Activated CD4-positive, alpha-beta T cell treated with anti-CD3 and anti-CD28 coated beads, Interleukin-2, amount 50 U/mL, for 4 hours (primary cell): ENCODE measurements at places on chromosomes 5 and 9.

DNA sequence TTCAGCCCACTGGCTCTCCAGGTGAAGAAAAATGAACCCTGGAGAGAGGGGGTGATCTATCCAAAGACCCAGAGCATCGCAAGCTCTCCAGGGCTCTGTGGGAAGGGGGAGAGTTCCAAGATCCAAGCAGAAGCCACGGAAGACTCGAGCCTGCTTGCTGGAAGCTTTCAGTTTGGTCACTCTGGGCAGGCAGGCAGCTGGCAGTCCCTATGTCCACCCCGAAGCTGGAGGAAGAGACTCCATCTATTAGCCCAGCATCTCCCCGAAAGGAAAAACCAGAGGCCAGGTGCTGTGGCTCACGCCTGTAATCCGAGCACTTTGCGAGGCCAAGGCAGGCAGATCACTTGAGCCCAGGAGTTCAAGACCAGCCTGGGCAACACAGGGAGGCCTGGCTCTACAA lies 10.7 kb upstream of the SPARC start:
- DNase-seq, result no peak

DNA sequence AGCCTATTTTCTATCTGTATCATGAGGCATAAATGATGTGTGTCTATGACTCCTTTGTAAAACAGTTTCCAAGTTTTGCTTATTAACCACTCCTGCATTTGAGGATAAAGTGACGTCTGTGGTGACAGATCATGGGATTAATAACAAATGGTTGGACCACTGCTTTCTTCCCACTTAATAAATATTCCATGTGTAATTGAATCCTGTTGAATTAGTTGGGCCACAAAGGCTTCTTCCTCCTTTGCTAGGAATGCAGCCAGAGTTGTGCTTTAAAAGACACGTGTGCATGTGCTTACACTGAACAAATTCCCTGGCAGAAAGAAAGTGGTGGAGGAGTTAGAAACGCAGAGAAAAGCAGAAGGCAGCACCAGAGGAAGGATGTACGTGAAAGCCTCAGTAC lies 150.2 kb downstream of the ACTBL2 start:
- DNase-seq, result no peak

- DNase-seq, result no peak
These were observed 291.8 kb downstream of the SLIT3 start for GRCh38 chr5:169009123-169009522.

DNA sequence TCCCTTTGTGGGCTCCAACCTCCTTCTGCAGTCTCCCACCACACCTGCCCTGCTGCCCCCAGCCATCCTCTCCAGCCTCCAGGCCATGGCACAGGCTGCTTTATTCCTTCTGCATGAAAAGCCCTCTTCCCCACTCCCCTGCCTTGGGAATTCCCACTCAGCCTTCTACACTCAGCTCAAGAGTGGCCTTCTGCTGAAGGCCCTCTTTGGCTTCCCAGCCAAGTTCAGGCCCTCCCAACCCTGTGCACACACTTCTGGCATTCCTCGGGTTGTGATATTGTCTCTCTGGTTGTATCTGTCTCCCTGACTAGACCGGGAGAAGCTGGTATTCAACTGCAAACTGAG lies 5.7 kb downstream of the SHB start:
- no peak for DNase-seq

DNA sequence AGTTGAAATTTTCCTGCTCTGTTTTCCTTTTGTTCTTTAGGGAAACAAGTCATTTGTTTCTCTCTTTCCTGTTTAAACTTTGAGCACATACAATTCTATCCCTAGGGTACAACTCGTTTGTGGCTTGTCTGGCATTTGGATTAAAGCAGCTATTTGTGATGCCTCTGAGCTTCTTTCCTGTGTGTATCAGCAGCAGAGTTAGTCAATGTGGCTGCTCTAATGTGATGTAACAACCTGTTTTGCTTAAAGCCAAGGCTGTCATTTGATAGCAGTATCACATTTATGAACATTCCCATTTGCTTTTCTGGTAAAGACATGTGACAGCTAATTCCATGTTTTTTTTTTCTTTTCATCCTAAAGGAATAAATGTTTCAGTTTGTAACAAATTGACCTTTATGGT lies 314.3 kb upstream of the CHD1 start:
- no peak for DNase-seq

- no peak for DNase-seq
These were observed 64.4 kb downstream of the FAM114A2 start for GRCh38 chr5:153974131-153974812.

GRCh38 chr9:14650596-14650995 lies 42.6 kb downstream of the ZDHHC21 start:
- DNase-seq, result no peak

- no peak for DNase-seq
These were observed 346.9 kb downstream of the DEPDC1B start for GRCh38 chr5:60352992-60353599.

- DNase-seq, result no peak
These were observed 13.2 kb downstream of the SPINK1 start for GRCh38 chr5:147818290-147818689.

DNA sequence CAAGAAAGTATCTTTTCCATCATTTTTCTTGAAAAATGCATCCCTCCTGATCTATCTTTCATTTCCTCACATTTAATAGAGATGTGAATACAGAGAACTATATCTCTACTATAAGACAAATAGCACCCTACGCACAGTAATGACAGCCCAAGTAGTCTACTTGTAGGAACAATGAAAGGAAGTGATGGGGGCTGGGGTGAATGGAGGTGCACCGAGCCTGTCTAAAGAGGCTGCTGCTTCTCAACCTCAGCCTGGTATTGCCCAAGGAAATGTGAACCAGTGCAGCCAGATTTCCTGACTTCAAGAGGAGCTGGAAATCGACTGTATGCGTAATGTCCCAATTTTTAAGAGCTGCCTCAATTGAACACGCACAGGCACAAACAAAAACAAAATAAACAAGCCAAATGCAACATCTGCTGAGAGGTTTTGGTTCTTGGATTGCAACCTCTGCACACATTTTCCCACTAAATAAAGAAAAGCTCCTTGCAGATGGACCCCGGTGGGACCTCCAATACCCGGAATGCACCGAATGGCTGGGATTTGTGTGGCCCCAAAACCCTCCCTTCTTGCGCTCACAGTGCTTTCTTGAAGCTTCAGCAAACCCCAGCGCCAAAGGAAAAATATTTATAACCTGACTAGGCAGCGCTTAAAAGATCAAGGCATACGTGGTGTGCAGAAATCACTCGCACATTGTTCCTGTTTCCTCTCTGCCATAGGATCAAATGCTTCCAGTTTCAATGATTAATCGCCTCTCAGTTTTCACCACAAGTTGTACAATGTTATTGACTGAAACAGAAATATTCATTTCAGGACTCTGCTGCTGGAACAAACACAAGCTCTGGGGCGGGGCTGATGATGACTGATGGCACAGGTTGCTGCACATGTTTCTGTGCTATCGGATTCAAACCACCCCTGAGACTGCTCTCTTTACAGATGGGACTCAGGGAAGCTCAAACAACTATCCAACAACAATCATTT lies 68.3 kb downstream of the KCNIP1 start:
- no peak for DNase-seq

GRCh38 chr5:36526537-36526936 lies 79.9 kb upstream of the SLC1A3 start:
- DNase-seq, result no peak

DNA sequence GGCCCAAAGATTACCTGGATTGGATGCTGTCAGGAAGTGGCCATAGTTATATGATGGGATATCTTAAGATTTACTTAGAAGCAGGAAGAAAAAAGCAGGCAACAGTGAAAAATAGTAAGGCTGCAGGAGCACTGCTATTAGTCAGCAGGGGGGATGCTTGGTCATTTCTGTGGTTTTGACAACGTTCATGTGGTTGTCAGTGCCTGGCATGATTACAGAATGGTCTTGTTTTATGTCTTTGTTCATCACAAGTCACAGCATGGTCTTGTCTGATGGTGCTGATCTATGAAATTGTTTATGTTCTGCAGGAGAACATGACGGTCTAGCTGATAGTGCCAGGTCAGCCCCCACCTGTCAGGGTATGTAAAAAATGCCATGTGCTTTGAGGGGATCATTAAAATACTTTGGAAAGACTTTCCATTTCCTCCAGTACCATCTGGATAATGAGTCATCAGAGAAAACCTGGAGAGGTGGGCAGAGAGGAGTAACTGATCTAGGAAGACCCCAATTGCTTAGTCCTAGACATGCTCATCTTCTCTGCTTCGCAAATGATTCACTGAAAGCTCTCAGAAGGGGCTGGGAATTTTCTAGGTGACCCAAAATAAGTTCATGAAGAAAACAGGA lies 48.5 kb downstream of the PLGRKT start:
- no peak for DNase-seq

DNA sequence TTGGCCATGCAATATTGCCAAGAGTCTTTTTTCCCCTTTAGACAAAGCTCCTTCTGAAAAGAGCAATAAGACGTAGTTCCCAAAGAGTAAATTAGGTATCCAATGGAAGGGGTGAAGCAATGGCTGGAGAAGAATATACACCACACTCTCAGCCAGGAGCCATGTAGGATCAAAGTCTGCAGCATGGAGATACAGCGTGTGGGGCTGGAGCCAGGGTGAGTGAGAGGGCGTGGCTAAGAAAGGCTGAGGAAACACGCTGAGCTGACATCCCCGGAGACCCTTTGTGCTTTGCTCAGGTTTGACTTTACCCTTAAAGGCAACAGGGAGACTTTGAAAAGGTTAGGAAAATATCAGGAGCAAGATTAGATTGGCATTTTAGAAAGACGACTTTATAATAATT lies 87.1 kb upstream of the ELL2 start:
- DNase-seq, result no peak

DNA sequence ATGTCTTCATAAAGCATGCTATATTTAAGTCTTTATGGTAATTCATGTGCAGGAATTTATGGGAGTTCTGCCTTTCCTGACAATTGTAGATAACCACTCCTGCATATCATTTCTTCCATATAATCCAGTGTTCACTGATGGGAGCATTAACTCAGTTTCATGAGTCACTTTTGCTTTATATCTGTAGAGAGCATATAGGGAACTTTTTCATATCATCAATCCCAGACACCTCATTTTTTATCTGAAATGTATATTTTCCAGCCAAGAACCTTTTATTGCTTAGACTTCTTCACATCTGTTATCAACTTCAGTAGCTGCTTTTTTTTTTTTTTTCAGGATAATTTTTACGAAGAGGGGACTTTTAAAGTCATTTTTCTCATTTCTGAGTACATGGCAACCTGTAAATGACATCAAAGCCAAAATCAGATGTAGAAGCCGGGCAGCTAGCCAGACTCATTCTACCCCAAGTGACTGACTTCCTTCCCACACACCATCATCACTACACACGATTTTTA lies 41.1 kb downstream of the NFX1 start:
- DNase-seq, result no peak

DNA sequence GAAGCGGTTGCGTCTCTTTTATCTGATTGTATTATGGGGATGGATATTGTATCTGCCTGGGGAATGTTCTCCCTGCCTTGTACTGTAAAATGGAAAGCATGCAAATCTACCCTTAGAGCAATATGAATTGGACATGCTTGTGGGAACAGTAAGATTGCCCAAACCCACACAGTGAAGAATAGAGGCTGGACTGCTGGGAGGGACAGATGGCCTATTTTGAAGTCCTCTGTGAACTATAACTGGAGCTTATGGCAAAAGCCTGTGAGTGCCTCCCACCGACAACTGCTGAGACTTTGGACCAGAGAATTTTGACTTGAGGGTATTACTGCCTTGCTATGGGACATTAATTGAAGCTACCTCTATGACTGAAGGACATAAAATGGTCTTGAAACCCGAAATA lies 168.9 kb downstream of the ERCC6L2 start:
- no peak for DNase-seq

- no peak for DNase-seq
These were observed 13.4 kb downstream of the IRF1 start for GRCh38 chr5:132476876-132477781.

DNA sequence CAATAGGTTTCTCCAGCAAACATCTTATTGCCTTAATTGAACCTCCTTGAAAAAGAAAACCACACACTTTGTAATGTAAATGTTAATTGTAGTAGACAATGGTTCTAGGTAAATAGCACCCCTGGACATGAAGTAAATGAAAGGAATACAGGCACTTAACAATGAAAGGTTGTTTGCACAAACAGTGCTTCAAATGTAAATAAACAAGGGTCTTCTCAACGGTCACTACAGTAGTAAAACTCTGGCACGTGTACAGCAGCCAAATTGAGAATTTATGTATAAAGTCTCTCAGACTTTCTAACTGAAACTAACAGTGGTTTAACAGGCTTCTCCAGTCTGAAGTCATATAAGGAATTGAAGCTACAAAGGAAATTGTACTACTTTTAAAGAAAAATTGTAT lies 218.3 kb downstream of the MEF2C start:
- no peak for DNase-seq

- no peak for DNase-seq
These were observed 54.2 kb upstream of the HSPA9 start for GRCh38 chr5:138629392-138629791.

GRCh38 chr9:1202512-1203280 lies 152.5 kb downstream of the DMRT2 start:
- no peak for DNase-seq

GRCh38 chr5:76294573-76294972 lies 108.5 kb upstream of the IQGAP2 start:
- DNase-seq, result no peak

- DNase-seq, result no peak
These were observed 37.3 kb upstream of the POMT1 start for GRCh38 chr9:131465401-131465800.

DNA sequence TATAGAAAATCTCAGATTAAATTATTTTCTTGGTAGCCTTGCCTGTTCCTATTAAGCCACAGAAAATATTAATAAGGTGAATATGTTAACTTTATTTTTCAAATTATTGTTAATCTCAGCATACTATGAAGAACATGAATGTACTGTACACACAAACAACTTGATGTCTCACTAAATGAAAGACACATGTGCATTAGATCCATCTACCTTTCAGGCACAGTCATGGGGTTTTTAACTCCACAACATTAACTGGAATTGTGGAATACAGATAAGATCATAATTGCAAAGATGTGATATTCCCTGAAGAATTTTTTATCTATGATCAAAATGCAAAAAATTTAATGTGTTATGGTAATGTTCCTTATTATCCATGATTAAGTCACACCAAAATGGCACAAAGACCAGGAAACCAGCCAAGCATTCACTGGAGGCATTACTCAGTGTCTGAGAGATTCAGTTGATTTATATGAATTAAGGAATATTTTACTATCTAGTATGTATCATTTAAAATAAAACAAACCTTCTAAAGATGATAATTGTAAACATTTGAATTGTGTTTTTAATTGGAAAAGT lies 150.0 kb upstream of the VCAN start:
- DNase-seq, result no peak
